Retina (tissue), 1 donor: ENCODE measurements at places on chromosomes 6 and 20.

GRCh38 chr6:122790423-122791309 is 1.6 kb downstream of the SMPDL3A start:
- peak; percentile 55 for DNase-seq

DNA sequence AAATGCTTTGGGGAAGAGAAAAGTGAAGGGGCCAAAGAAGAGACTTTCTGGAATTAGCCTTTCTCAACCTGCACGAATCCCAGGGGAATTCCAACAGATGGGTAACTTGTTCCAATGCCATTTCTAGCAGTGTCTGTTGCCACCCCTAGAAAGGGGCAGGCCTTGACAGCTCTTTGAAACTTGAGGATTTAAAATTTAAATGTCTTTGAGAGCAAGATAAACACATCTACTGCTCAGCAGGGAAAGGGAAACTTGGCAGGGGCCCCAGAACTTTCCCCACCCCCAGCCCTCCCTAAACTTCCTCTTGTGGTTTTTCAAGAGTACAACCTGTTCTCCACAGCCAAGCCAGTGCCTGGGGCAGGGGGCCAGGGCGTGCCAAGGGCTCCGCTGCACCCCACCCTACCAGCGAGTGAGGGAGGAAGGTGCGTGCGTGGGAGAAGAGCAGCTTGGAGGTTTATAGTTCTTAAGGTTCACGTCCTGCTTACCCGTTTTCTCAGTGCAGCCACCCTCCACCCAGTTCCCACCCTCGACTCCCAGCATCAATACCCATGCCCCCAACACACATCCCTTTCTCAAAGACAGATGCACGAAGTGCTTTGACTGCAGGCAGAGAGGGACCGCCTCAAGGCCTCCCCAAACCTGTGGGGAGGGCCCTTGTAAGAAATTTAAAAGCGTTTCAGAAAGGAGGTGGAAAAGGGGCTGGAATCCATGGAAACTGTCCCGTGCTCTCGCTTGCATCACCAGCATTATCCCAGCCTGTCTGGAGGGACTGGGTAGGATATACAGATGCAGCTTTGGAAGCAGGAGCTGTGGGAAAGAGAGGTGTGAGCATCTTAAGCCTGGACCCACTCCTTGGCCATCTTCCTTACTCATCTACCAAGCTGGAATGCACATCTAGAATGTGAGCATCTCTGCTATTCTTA is 4.5 kb upstream of the TAF8 start:
- DNase-seq: no peak

- no peak for DNase-seq
These were observed 461 bp upstream of the HNF4A start for GRCh38 chr20:44354979-44355497.

- no peak for DNase-seq
These were observed 7.8 kb upstream of the MRS2 start for GRCh38 chr6:24394780-24395437.

DNA sequence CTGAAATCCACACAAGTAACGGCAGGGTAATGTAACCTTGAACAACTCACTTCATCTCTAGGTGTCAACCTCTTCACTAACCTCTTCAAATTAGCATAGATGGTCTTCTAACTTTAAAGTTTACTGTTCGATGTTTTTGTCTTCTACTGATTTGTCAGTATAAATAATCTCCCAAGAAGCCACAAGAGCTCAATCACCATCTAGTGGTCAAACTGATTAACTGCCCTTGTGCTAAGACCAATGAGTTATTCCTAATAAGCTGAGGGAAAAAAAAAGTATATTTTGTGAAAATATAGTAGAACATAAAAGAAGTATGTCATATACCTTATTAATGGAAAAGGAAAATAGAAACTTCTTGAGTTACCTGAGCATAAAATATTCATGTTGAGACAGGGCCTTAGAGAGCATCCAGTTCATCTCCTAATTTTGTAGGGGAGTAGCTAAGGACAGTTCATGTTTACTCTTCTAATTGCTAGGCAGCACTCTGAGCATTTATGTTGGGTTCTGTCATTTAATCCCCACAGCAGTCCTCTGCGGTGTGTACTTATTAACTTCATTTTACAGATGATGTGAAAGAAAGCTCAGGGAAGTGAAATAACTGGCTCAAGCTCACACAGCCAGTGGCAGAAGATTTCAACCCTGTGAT is 317.1 kb downstream of the ESR1 start:
- peak; percentile 13 for DNase-seq

DNA sequence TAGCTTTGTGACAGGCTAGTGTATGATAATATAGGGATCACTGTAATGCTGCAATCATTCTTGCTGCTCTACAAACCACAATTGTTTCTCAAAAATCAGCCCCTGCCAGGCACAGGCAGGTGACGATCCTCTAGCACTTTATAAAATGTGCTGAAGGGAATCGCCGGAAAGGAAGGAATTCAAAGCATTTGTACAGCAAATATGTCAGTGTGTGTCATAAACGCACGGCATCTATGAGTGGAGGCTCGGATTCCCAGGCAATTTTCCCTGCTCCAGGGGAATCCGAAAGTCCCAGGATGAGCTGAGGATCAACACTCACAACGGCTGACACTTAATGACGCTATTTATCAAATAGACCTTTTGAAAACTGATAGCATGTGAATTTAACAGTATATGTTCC is 1.4 kb downstream of the PHACTR1 start:
- no peak for DNase-seq

DNA sequence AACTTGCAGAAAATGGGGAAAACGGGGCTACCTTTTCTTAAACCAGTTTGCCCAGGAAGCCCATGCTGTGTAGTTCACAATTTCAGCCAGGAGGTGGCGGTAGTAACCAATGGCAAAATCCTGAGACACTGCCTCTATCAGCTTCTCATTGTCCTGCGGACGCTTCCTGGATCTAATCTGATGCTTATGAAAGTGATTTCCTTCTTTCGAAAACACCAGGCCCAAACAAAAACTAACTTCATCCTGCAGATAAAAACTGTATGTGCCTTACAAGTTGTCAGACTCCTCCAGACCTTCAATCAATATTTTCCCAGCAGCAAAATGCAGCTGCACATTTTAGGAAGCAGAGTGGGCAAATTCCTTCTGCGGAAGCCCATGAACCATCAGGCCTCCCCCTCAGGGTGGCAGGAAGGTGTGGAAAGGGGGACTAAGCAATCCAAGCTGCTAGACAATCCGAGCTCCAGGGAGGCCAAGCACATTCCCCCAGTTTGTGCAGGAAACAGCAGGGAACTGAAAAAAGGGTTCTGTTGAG is 88.5 kb downstream of the LY86 start:
- peak; percentile 88 for DNase-seq

- no peak for DNase-seq
These were observed 125.0 kb downstream of the ZMYND8 start for GRCh38 chr20:47231382-47232039.

GRCh38 chr6:111992851-111993250 is 61.1 kb upstream of the CCN6 start:
- DNase-seq: no peak

DNA sequence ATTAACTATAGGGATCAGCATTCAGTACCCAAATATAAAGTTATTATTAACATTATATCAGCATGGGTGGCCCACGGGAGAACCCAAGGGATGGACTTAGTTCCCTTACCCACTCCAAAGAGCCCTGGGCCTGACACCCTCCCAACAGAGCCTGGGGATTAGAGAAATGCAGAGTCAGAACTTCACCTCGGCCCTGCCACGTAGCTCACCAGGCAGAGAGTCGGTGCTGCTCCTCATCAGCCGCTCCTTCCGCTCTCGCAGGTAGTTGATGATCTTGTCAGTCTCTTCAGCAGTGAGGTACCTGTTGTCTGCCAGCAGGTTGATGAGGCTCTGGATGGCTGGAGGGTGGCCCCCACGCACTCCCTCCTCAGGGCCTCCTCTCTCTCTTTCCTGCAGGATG is 26.6 kb downstream of the NCOA5 start:
- DNase-seq: no peak

GRCh38 chr6:154408891-154409500 is 52.4 kb upstream of the IPCEF1 start:
- no peak for DNase-seq

- no peak for DNase-seq
These were observed 114.8 kb downstream of the CRYBG1 start for GRCh38 chr6:106475284-106475683.

- peak; percentile 80 for DNase-seq
These were observed 89.8 kb upstream of the PAX1 start for GRCh38 chr20:21615617-21616080.

- no peak for DNase-seq
These were observed 42.5 kb downstream of the SLC24A3 start for GRCh38 chr20:19254956-19255355.

DNA sequence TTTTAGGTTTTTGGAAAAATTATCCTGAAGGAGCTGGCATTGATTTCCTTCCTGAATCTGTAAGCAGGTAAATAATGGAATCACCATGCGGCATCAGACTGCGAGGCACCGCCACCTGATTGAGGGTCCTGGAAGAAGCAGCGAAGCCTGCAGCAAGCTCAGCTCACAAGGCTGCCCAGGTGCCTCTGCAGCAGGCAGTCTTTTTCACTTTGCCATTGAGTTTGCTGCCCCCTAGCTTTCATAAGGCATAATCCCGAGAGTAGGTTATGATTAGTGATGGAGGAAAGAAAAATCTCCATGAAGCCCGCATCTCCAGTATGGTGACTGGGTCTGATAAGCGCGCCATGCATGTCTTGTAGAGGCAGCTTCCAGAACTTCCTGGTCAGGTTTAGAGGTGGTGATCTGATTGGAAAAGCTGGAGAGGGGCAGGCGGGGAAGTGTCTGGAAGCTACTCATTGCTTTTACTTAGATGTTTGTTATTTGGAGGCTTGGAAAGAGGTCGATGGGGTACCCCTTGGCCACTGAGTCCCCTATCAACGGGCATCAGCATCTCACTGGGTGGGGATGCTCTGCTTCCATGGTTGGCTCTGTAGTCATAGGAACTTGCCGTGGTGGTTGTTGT is 26.7 kb downstream of the IYD start:
- DNase-seq: peak; percentile 54

- DNase-seq: no peak
These were observed 128.3 kb downstream of the ANKRD60 start for GRCh38 chr20:58099956-58100730.
